ENCODE measurements at places on chromosomes 12 and 14. TPM values are rescaled to one million over a fixed set of nuclear protein-coding genes. Genes with fewer than 3 reads are reported as not detected.

- DNase-seq: no peak
These were observed 106.2 kb downstream of the DAAM1 start for GRCh38 chr14:59294662-59294992.

DNA sequence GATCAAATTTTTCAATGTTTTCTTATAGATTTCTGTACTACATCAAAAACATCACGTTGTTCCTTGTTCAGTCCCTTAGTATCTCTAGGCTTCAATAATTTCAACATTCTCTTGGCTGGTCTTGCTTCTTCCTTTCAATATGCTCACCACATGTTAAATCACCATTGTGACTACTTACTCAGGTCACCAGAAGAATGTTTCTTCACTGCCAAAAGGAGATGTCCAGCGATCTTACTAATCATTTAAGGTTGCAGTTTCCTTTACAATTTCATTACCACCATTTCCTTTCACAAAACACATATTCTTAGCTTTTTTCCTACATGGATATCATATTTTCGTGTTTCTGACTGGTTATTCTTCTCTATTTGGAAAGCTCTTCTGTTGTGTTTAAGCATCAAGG lies 363.8 kb downstream of the NAV3 start:
- no peak for DNase-seq

DNA sequence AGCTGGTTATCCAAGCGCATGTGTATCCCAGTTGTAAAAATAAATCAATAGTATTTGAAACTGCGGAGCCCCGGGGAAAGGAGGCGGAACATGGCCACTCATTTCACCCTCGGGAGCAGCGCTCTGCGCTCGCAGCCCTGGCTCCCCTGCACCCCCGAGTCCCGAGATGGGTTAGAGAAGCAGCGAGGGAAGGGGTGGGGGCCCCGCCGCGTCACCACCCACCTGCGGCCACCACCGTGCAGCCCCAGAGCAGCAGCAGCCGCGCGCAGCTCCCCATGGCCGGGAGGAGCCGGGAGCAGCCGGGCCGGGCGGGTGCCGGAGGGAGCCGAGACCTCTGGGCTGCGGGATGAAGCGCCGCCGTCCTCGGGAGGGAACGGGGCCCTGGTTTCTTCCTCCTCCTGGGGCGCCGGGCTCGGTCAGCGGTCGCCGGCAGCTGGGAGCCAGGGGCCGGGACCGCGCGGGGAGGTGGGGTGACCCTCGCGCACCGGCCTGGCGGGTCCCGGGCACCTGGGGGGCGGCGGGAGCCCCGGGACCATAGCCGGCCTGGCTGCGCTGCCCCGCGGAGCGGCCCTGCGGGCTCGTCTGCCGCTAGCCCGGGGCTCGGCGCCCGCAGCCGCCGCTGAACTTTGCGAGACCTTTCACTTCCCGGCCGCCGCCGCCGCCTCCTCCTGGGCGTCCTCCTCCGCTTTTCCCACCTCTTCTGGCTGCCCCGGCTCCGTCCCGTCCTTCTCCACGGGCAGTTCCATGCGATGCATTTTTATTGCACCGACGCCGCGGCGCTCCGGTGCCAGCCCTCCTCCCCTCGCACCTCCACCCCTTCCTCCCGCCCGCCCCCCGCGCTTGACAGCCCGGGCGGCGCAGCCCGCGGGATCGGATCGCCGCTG lies at the start of gene NTN4:
NTN4 (minus strand) TSS at position 732 of the 884 bp plus-strand sequence; CDS start at position 277, 455 bp downstream.
- DNase-seq: peak; percentile 37

GRCh38 chr12:41336041-41336549 lies 148.0 kb downstream of the PDZRN4 start:
- DNase-seq: no peak

DNA sequence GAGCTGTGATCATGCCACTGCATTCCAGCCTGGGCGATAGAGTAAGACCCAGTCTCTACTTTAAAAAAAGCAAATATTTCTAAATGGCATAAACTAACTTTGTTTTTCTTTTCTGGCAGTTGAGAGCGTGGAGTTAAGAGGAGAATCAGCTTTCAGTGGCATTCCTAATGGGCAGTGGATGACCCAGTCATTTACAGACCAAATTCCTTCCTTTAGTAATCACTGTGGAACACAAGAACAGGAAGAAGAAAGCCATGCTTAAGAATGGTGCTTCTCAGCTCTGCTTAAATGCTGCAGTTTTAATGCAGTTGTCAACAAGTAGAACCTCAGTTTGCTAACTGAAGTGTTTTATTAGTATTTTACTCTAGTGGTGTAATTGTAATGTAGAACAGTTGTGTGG lies 21.2 kb downstream of the TDG start:
- DNase-seq: no peak

DNA sequence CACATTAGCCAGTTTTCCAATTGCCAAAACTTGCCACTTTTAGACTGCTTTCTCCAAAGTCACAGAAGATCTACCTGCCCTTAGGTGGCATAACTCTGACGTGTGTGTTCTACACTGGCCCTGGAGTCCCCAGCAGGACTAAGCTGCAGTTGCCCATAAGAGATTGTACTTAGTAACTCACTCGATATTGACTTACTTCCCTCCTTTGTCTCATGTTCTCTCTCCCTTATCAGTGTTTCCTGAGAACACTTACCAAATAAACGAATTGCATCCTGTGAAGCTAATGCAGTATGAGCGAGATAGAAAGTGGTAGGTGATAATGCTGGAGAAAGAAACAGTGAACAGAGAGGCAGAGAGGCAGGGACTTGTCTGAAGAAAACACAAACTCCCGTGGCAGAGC lies 117.2 kb downstream of the NUAK1 start:
- no peak for DNase-seq

SMOC1 gene
- not detected for total RNA-seq

TMTC2 gene
- total RNA-seq: 1.3 TPM

TMED10 gene
- total RNA-seq: 188 TPM
